ENCODE measurements at places on chromosomes 16 and 17. TPM values are rescaled to one million over a fixed set of nuclear protein-coding genes. Genes with fewer than 3 reads are reported as not detected.

LGALS9 gene
- 38.4 TPM for total RNA-seq

GRCh38 chr17:760371-760770 lies 8.3 kb upstream of the GEMIN4 start:
- no peak for DNase-seq

GRCh38 chr17:40331743-40332641 lies 23.0 kb downstream of the RARA start:
- DNase-seq: no peak

GRCh38 chr16:17302214-17302613 lies 168.5 kb downstream of the XYLT1 start:
- peak; percentile 8 for DNase-seq

DNA sequence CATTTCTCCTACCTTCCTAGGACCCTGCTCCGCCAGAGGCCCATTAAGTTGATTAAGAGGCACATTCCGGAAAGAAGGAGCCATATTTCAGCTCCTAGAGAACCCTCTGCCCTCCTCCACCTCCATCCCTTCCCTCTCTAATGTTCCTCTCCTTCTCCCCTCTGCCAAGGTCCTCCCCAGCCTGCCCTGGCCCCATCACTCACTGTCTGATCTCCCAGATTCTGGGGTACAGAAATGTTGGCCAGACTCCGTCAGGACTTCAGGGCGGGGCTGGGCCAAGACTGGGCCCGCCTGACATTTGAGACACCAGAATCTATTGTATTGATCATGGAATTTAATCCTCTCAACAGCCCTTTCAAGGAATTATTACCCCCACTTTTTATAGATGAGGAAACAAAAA lies 136.1 kb downstream of the TMEM132E start:
- DNase-seq: no peak

GRCh38 chr16:1946495-1947368 lies 3.7 kb upstream of the MSRB1 start:
- DNase-seq: no peak

DNA sequence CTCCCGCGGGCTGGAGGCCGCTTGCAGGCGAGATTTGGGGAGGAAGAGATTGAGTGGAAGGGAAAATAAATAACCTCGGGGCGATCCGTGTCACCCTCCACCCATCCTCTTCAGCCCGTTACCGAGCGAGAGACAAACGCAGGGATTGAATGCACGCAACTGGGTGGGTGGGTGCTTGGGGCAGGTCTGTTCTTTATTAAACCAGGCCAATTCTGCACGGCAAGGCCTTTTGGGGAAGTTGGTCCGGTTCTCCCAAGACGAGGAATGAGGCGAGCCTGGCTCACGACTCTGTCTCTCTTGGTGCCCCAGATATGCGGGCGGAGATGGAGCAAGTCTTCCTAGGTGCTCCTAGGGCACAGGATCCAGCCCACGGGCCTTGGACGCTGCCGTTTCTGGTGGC lies 396 bp upstream of the HOXB7 start:
- no peak for DNase-seq

All from activated T-helper 1 cell treated with anti-CD3 and anti-CD28 coated beads, Interleukin-12 subunit alpha, Interleukin-12 subunit beta, Interleukin-2, Interleukin-4 antibody, amounts not matched to agents 30 ng/mL and 10 ng/mL and 1 ng/mL, durations not matched to agents 14 hours and 24 hours and 36 hours (primary cell).